ENCODE measurements at places on chromosomes 1 and 21.

GRCh38 chr1:96748078-96748477 is 26.5 kb downstream of the PTBP2 start:
- no peak for DNase-seq

DNA sequence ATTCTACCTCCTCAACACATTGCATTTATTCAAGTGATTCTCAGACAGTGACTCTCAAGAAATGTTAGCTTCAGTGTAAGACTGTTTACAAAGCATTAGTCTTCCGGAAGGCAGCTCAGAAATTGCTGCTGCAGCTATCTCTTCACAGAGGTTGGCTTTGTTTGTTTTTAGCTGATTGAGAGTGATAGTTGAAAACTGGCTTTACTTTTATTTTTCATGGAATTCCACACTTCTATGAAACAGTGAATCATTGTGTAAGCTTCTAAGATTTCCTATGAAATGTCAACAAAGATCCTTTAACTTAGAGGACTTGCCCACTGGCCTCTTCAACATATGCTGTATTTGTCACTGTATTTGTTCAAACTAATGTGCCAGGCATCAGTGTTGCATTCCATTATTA is 121.3 kb downstream of the TNNI3K start:
- DNase-seq, result no peak

DNA sequence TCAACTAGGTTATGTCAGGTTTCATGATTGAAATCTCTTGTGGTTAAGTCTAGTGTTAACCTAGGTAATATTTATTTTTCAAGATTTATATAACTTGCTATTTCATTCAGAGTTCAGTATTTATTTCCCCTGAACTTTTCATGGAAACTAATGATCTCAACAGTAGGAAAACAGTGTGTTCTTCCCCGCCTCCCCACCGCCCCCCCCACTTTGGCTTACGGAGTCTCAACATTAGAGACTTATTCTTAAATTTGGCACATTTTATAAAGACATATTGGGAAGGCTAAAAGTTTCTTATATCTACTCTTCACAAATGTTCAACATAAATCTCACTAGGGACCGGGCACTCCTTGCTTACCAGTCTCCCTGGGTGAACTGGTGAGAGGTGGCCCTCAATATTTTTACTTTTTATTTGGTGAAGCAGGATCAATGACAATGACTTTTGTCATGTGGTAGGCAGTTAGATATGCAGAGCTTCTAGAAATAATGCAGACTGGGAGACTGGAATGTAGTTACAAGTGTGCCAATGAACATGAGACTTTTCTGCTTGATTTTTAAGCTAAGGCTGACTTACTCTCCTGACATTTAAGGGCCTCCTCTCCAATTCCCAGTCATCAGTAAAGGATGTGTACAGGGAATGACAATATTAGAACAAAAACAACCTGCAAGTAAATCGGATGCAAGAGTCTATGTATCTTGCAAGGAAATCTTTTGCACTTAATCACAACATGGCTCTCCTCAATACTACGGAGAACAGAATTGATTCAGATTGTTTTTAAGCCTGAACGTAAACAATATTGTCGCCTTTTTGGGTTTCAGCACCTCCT is 1.7 kb upstream of the MAN1A2 start:
- DNase-seq, result no peak

- no peak for DNase-seq
Measured at GRCh38 chr1:18953731-18954231, 2.7 kb downstream of the IFFO2 start.

- peak; percentile 73 for DNase-seq
Measured at GRCh38 chr1:10980094-10980577, 32.3 kb upstream of the TARDBP start.

DNA sequence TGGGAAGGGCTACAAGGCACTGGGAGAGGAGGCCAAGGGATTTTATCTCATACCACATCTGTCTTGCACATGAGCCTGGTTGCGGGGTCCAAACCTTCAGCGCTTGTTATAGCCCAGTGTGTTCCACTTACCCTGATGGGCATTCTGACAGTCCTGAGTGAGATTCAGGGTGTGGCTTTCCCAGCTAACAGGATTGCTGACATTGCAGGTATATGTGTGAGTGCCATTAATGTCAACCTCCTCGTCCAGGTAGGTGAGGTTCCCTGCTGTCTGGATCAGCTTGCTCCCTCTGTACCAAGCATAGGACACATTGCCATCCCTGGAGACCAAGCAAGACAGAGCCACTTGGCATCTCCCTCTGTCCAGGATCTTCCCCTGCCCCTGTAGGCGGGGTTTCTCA is 21.6 kb downstream of the CD244 start:
- no peak for DNase-seq

DNA sequence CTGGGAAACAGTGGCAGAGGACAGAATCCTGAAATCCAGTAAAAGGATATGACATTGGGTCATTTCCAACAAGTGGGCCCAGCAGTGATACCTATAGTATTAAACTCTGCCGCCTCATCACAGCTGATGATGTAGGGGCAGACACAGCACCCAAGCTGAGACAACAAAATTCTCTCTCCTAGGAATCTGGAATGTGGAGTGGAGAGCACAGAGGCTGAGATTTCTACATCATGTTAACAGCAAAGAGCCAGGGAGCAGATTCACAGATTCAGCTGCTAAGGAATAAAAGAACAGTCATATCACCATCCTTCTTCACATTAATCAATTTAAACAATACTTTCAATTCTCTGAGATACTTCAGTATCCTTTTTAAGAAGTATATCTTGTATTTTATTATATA is 61.9 kb downstream of the CRP start:
- no peak for DNase-seq

- peak; percentile 89 for DNase-seq
Measured at GRCh38 chr1:205600085-205600484, 31.7 kb downstream of the ELK4 start.

DNA sequence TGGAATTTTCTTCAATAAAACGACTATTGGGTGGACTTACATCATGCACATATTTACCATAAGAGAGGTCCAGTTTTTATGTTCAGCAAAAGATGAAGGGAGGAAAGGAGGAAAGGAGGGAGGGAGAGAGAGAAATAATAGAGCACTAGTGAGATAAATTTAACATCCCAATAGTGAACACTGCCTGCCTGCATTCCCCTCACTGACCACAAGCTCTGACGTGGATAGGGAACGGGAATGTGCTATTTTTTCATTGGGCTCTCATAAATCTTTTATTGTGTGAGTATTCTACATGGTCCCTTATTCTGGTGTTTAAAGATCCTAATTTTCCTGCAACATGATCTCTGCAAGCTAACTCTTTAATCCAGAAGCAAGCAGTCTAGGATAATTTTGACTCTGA is 82.1 kb downstream of the TTC3 start:
- DNase-seq, result no peak
